ENCODE measurements at places on chromosomes 3 and 15.

- no peak for DNase-seq
Measured at GRCh38 chr15:40160021-40160420, 848 bp upstream of the BUB1B start.

- DNase-seq = no peak
Measured at GRCh38 chr3:145754605-145755289, 406.2 kb downstream of the PLOD2 start.

GRCh38 chr3:132399054-132399929, 18.0 kb upstream of the DNAJC13 start:
- peak; percentile 81 for DNase-seq

GRCh38 chr3:129606636-129607390, at the start of gene PLXND1:
Gene PLXND1, minus strand, starts transcription at chr3:129606676. Its CDS starts 37 bp downstream, at chr3:129606639.
- peak; percentile 93 for DNase-seq

DNA sequence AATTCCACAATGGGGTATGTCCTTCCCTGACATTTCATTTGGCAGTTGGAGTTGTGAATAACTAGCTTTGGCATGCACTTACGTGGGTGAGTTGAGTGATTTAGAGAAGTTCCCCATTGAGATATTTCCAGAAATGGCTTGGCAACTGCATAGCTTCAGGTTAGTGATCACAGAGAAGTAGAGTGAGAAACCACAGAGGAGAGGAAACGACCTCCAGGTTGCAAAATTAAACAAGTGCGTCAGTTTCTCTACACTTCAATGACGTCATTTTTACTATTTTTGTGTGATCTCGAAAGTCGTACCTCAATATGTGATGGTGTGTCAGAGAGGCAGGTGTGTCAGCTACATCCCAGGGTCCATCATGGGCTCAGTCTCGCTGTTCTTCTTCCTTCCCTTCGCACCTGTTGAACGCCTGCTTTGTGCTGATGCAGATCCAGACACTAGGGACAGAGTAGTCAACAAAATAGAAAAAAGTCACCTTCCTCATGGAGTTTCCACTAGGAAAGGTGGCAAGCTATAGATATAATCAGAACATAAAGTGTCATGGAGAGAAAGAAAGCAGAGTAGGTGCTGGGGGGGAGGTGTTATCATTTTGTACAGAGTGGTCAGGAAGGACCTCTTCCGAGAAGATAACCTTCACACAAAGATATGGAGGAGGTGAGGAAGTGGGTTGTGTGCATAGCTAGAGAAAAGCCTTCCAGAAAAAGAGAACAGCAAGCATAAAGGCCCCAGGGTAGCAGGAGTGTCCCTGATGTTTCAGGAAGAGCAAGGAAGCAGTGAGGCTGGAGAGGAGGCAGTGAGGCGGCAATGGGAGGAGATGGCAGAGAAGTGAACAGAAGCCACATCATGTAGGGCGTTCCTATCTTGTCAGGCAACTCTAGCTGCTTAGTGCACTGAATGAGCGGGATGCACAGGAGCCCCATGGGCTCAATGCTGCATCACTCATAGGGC, 75.6 kb downstream of the MCTP2 start:
- DNase-seq = no peak

Measured in AG08396 (cell line).